ENCODE measurements at places on chromosomes 2 and 18.

DNA sequence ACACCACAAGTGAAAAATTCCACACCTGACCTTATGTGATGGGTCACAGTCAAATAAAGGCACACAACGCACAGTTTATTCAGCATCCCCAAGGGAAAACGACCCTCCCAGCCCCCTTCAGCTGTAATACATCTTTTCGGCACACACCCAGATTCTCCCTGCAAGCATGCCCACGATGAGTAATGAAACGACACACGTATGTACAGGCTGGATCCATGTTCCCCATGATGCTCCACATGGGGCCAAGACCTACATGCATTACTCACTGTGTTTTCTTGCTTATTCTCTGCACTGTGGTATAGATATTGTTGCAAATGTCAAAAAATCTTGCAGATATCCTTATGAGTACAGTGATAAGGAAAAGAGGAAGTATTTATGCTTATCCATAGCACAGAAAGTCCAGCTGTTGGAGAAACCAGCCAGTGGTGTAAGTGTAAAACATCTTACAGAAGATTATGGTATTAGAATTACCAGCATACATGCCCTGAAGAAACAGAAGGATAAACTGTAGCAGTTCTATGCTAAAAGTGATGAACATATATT is 32.5 kb upstream of the SGPP2 start:
- DNase-seq: no peak

GRCh38 chr2:48510329-48510728 is 19.6 kb upstream of the STON1 start:
- DNase-seq: no peak

GRCh38 chr2:181393472-181393871 is 63.7 kb upstream of the ITGA4 start:
- DNase-seq: no peak

GRCh38 chr2:177149155-177149503 is 63.5 kb upstream of the HNRNPA3 start:
- DNase-seq: no peak

Data from stimulated activated CD4-positive, alpha-beta T cell treated with anti-CD3 and anti-CD28 coated beads, Interleukin-15, amount 100 ng/mL, for 1 hour (primary cell).